ENCODE measurements at places on chromosomes 16 and 17.

GRCh38 chr16:23901178-23902033 lies 65.6 kb downstream of the PRKCB start:
- no peak for DNase-seq

- DNase-seq, result no peak
These were observed 6.8 kb downstream of the KRT38 start for GRCh38 chr17:41434005-41434404.

DNA sequence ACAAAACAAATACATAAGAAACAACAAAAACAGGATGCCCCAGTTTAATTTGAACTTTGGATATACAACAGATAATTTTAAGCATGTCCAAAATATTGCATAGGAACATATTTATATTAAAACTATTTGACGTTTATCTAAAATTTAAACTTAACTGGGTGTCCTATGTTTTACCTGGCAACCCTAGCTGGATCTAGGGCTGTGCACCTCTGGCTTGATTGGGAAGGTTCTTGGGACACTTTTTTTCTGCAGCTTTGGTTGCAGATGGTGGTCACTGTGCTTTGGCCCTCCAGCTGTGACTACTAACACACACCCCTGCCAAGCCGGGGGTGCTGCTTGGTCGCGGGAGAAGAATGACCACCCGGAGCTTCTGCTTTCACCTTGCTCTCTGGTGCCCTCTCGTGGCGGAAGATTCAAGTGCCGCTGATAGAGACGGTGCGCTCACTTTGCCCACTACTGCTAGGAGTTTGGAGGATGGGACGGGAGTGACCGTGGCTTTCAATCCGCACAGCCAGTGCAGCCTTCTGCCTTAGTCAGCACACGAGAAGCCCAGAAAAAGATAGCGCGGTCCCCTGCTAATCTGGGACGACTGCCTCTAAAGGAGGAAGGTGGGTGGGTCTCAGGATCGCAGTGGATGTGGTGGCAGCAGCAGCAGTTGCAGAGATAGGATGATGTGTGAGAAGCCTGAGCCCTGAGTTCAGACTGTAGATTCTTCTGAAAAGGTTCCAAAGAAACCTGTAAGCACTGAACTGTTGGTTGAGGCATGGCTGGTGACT lies 6.7 kb downstream of the SPACA3 start:
- DNase-seq, result peak; percentile 37

DNA sequence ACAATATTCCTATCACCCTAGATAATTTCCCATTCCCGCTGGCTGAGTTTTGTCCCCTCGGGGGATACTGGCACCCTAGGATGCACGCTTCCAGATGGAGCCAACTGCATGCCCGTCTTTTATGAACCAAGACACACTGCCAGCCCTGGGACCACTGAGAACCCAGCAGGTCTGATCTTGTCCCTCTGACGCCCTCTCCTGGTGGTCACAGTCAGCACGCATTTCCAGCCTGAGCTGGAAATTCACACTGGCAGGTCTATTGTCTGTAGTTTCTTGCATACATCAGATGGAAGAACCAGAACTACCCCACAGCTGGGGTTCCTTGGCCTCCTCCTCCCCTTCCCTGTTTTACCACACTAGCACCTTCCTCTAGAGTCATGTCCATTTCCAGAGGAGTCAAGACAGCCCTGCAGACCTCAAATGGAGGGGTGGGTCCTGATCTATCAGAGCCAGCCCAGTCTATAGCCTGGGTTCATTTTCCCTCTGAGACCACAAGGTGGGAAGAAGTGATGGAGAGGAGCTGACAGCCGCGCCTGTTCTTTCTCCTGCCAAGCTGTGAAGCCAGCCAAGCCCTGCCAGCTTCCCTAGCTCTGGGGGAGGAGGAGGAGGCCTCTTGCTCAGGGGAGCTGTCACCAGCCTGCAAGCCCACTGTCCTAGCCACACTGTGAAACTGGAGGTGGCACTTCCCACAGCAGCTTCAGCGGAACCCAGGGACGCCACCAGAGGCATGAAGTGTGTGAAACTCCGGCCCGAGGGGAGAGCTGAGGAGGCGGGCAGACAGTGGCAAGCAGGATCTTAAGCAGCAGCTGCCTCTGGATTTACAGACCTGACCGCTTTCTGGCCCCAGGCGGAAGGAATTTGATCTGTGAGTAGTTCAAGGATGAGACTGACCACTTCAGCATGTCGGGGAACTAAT lies 29.3 kb downstream of the MXRA7 start:
- DNase-seq, result peak; percentile 30

DNA sequence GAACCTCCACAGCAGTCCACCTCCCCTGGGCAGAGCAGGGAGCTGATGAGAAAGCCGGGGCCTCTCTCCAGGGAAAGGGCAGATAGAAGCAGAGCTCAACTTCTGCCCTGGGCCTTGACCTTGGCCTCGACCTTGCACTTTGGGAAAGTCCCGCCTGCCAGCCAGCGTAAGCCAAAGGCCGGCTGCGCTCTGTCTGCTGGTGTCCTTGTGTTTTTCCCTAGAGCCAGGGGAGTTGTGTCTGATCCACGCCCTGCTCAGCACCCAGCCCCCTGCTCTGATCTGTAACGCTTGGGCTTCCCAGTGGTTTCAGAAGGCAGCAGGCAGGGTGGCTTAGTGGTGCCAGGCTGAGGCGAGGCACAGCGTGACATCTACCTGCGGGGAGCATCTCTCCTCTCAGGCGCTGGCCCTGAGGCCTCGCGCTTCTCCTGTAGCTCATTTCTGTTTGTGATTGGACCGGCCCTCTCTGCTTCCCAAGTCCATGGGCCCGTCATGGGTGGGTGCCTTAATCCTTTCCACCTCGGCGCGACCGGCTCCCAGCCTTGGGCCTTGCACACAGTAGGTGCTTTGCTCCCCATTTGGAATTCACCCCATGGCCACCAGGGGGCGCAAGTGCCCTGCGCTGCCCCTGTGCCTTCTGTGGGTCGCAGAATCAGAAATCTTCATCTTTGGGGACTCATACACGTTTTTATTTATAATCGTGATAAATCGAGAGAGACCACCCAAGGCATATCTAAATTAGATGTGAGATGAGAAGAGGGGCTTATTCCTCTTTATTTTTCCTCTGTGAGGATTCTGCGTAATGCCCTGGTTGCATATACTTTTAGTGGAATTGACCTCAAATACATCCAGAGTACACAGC lies 24.2 kb downstream of the SGSH start:
- DNase-seq, result no peak

GRCh38 chr16:11024333-11025053 lies 80.1 kb downstream of the CLEC16A start:
- DNase-seq, result no peak

GRCh38 chr16:47705266-47705665 lies 244.1 kb downstream of the PHKB start:
- DNase-seq, result no peak

- DNase-seq, result no peak
These were observed 949.7 kb upstream of the RBFOX1 start for GRCh38 chr16:6382924-6383459.

DNA sequence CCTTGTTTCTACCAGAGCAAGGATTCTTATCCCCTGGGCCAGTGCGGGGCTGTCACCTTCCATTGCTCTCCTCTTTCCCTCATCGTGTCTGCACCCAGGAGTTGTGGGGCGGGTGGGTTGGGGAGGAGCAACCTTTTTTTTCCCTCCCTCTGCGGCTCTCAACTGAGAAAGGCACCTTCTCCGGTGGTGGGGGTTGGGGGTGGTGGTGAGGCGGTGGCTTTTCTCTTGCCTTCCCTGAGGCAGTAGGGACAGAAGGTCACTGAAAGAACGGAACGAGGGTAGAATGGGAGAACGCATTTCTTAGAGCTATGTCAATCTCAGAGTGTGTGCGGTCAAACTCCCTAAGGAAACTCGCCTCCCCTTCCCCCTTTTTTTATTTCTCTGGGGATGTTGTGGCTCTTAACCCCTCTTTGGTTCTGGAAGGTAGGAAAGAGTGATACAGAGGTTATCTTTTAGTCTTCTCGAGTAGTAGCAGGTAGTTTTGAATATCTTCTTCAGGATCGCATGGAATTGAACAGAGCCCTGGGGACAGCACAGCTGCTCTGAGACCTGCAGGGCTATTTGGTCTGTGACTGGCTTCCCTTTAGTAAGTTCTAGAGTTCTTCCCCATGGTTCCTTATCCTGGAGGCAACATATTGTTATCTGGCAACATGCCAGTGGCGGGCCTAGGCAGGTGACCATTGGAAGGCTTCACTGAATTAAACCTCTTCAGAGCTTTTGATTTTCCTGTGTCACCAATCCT lies 994 bp downstream of the CLTC start:
- DNase-seq, result peak; percentile 57

DNA sequence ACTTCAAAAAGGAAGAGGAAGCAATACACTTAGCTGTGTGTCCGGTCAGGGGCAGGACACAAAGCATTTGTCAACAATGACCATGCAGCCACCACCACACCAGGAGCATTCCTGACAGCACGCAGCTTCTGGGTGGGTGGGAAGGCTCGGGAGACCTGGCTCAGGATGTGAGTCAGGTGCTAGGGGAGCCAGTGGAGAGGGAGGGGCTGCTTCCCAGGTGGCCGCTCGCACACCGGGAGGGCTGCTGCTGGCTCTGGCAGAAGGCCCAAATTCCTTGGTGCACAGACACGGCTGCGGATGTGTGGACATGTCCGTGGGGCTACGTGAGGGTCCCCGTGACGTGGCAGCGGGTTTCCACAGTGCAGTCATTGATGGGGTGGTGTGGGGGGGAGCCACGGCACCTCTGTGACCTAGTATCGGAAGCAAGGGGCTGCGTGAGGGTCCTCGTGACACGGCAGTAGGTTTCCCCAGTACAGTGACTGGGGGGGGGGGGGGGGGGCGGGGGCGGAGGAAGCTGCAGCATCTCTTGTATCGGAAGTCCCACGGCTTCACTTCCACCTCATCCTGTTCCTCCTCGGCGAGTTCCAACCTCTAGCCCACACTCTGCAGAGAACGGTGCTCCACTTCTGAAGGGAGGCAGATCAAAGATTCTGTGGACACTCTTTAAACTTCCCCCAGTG lies 112.8 kb downstream of the ZNF778 start:
- peak; percentile 87 for DNase-seq

- DNase-seq, result no peak
These were observed 276.6 kb downstream of the MRTFB start for GRCh38 chr16:14347706-14348105.

DNA sequence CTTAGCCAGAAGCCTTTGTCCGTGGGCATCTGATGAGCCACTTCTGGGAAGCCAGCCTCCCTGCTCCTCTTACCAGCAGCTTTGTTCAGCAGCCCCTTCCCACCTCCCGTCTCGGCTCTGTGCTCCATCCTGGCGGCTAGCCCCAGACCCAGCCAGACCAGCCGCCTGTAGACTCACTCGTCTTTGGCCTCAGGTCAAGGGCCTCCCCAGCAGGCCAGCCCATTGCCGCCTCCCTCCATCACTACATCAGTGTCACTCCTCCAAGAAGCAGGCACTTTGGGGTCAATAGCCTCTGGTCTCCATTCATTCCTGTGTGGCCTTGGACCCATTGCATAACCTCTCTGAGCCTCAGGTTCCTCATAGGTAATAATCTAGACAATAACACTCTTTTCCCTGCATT lies 20.9 kb upstream of the CRHR1 start:
- DNase-seq, result no peak

- DNase-seq, result no peak
These were observed 133.7 kb upstream of the MON1B start for GRCh38 chr16:77057161-77057774.

DNA sequence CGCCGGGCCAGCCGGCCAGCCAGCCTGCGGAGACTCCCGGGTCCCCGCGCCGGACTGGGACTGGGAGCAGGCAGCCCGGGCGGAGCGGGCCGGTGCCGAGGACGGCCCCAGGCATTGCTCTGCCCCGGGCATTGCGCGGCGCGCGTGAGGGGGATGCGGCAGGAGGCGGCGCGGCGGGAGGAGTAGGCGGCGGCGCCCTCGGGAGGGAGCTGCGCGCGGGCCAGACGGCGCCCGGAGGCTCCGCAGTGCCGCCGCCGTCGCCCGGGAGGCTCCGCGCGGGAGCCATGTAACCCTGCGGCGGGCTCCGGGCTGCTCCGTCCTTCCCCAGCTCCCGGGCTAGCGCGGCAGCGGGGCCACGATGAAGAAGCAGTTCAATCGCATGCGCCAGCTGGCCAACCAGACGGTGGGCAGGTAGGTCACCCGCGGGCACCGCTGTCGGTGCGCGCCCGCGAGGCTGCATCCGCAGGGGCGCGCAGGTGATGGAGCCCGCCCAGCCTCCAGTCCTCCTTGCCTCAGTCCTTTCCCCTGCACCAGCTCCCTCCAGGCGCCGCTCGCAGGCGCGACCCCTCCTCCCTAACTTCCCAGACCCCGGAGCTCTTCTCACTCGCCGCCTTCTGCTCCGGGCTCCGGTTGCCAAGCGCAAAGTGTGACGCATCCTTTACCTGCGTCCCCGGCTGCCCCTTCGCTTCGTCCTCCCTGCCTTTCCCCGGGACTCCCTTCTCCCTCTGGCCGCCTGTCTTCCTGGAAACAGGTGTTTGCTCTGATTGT lies at the start of gene ARHGAP44:
ARHGAP44 (plus strand) TSS at position 18 of the 768 bp plus-strand sequence; CDS start at position 359, 341 bp downstream.
- no peak for DNase-seq

- no peak for DNase-seq
These were observed 68.4 kb upstream of the NKD1 start for GRCh38 chr16:50479771-50480170.

DNA sequence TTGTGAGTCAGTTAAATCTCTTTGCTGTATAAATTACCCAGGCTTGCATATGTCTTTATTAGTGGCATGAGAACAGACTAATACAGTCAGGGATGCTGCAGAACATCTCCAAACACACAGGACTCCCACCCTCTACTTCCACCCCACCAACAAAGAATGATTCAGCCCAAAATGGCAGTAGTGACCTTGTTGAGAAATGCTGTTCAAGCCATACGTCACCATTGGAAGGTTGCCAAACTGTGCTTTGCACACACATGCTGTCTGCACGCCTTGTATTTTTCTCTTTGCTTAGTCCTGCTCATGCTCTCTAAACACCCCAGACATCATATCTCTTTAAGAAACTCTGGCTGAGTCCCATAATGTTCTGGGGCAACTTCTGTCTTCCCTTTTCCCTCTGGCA lies 589.6 kb downstream of the WWOX start:
- DNase-seq, result no peak

DNA sequence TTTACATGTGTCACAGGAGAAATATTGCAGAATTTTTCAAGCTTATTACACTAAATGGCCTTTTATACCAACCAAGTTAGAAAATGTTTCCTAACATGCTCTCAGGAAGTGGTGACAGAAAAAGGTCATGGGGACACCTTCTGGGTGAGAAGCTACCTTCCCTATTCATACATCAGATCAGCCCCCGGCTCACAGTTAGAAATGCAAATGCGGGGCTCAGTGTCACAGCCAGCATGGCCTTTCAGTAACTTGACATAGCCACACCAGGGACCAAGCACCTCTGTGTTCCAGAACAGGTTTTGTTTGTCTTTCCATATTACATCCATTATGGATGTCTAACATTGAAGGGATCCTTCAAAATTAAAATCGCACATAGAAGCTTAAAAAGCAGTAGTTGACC lies 59.5 kb downstream of the CHD9NB start:
- DNase-seq, result no peak

DNA sequence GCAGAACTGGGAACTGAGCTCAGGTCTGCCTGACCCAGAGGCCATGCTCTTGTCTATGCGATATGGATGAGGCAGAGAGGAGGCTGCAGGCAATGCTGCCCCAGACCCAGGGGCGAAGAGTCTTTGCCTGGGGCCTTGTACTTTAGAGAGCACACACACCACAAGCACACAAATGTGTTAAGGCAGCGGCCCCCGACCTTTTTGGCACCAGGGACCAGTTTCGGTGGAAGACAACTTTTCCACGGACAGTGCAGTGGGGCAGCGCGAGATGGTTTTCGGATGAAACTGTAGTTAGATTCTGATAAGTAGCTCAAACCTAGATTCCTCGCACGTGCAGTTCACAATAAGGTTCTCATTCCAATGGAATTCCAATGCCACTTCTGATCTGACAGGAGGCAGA lies 6.7 kb downstream of the MT4 start:
- DNase-seq, result no peak
